Suprapubic skin (tissue), 4 donors: ENCODE measurements at places on chromosomes 1 and 21.
A peak's percentile ranks its signal among the peaks of the same experiment; 100 is the strongest.

DNA sequence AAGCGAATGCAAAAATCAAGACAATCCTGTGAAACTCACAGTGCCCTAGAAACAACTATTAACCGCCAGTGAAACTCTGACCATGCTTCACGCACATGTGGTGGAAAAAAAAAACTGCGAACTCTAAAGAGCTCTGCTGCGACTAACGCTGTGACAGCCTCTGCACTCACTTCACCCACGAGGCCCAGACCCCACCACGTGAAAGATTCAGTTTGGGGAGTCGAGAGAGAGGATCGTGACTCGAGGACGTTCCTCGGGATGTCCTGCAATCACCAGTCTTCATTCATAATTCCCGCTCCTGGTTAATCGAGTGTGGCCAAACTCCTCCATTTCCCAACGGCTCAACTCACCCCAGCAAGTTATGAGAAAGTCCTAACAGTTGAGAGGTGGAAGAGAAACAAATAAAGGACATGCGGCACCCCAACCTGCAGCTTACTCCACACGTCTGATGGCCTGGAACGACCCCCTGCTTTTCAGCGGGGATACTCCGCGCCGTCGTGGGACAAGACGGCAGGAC is 1.1 kb downstream of the SERBP1 start:
- DNase-seq: no peak

- peak; percentile 75 for DNase-seq
Measured at GRCh38 chr1:53625049-53625448, 113.9 kb downstream of the GLIS1 start.

DNA sequence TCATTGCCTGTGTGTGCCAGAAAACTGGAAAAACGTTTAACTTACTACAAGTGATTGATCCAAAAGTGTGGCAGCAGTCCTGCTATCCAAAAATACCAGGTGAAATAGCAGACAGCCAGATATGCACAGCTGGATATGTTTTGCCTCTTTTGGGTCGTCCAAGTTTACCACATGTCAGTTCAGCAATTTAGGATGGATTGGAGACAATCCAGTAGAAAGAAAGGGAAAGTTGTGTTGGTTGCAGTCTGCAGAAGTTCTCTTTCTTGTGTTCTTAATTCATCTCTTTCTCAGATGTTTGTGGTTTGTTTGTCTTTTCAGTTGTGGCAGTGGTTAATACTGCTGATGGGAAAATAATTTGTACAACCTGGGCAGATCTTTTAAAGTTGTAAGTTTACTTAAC is 645.0 kb downstream of the PTPRC start:
- no peak for DNase-seq

GRCh38 chr21:18340387-18340942 is 63.1 kb downstream of the TMPRSS15 start:
- DNase-seq: no peak

DNA sequence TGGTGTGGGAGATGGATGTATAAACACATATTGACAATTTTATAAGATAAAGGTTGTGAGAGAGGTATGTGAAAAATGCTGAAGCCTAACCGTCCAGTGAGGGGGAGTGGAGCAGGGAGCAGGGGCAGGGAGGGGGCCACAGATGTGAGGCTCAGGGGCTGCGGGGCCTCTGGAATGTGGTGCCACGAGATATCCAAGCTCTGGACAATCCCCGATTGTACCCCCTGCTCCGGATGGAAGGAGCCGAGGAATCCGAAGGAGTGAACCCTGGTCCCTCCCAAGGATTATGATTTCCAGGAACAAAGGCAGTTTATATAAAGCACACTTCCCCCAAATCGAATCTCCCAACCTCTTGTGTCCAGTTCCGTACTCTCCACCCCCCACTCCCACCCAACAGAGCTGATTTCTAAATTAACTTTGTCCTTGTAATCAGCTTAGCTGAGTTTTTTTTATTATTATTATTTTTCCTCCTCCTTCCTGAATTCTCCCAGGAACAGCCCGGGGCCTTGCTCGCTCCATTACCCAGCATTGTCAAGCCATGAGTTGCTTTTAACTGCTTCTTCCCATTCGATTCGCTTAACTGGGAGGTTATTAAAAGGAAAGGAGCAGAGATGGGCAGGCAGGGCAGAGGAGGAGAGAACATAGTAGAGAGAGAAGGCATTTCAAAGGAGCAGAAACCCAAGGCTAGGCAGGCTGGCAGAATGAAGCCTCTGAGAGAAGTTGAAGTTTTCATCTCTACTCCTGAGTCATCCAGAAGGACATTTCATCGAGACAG is 9.4 kb downstream of the KIRREL1 start:
- DNase-seq: no peak

DNA sequence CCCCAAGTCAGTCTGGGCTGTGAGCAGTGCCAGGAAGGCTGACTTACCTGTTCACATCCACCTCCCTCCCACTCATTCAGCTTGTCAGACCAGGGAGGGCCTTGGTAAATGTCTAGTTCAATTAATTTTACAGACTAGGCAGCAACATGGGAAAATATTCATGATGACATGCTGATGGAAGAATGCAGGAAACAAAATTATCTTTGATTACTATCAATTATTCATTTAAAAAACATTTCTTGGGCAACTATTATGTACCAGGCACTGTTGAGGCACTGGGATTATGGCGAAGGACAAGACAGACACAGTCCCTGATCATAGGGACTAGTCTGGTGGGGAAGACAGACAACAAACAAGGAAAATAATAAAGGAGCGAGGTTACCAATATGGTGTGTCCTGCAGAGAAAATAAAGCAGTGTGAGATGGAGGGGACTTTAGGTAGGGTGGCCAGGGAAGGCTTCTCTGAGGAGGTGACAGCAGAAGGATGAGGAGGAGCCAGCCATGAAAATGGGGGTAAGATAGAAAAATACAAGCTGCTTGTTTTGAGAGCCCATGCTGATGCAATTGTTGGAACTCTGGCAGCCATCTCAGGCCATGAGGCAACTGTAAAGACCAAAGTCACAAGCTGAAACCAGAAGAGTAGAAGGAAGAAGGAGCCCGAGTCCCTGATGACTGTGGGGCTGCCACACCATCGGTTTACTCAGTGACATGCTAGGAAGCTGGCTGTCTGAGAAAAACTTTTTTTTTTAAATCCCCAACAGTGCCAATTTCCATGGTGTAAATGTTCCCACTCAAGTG is 14.0 kb downstream of the TRIM62 start:
- no peak for DNase-seq

- DNase-seq: no peak
Measured at GRCh38 chr1:209882942-209883340, 55.1 kb upstream of the SYT14 start.

- DNase-seq: no peak
Measured at GRCh38 chr1:184854496-184855140, 100.0 kb upstream of the EDEM3 start.

DNA sequence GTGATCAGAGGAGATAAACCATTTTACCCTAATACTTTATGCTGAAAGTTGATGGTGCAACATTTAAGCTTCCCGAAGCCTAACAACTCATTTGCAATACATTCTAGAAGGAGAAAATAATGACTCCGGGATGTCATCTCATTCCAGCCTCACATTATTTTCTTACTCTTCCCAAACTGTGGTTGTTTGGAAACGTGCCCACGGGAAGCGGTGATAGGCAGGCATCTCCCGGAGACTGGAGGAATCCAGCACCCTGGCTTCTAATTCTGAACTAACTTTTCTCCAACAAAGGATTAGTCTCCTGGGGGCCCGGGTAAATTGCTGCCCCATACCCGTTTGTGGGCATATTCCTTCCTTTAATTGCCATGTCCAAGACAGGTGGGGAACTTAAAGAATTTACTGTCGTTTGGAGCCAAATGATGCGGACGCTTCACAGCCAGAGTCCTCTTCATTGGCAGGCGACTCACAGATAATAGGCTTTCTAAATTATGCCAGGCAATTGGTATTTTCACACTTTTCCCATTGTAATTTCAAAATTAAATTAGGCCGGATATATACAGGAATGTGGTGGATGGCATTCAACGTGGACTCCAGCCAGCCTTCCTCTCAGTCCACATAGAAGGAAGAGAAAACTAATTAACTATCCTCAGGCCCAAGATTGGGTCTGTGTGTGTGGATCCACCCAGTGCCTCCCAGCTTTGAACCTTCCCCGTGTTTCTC is 278.1 kb downstream of the AJAP1 start:
- no peak for DNase-seq

DNA sequence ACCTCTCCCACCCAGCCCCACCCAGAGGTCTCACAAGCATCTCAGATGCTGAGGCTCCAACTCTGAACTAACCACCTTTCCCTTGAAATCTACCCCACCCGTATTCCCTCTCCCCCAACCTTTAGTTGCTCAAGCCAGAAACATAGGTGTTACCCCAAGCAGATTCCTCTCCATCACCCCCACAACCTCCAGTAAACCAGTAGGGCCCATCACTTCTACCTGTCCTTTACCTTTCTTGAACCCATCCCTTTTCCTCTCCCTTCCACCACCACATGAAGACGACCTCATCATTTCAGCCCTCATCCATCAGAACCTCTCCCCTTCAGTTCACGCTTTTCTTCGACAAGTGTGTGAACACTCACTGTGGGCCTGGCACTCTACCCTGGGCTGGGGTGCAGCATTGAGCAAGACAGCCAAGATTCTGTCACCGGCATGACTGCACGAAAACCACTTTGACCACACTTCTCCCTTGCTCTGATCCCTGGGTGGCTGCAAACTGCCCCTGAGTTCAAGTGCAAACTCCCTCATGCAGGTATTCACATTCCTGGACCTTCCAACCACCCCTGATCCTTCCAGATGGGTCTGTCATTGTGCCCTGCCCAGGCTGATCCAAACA is 65.5 kb upstream of the LAPTM5 start:
- no peak for DNase-seq

- no peak for DNase-seq
Measured at GRCh38 chr1:180262628-180263488, 32.8 kb downstream of the LHX4 start.

GRCh38 chr1:31576743-31577455 is 584 bp downstream of the TINAGL1 start:
- DNase-seq: no peak

DNA sequence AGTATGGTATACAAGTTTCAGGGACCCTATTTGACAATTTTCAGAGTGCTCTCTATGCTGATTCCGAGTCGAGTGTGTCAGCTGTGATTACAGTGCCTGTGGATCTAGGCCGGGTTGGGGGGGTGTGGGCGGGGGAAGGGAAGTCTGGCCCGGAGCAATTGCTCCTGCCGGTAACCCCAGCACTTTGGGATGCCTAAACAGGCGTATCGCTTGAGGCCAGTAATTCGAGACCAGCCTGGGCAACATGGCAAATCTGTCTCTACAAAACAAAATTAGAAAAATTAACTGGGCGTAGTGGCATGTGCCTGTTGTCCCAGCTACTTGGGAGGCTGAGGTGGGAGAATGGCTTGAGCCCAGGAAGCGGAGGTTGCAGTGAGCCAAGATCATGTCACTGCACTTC is 1.6 kb upstream of the IL10RB start:
- no peak for DNase-seq

DNA sequence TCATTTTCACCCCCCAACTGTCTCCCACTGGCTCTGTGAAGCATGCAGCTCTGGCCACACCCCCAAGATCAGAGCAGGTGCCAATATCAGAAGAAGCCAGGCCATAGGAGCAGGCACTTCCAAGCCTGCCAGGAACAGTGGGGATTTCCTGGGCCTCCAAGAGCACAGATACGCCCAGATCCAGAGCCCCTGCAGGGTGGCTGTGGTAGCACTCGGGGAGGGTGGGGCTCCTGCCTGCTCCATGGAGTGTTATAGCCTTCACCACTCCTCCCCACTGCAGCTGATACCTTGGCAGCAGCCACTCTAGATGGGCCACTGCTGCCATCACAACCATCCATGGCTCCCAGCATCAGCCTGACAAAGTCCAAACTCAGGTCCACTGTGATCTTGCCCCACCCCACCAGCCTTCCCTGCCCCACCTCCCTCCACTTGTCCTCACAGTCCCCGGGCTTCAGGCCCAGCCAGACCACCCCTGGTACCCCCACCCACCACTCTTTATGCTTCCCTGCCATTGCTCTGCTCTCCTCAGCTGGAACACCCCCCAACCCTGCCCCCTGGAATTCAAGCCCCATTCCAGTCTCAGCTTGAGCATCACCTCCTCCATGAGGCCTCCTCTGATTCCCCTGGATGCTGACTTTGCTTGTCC is 448.3 kb downstream of the MATN1 start:
- no peak for DNase-seq

- DNase-seq: no peak
Measured at GRCh38 chr1:190474650-190475211, 2.9 kb downstream of the BRINP3 start.

DNA sequence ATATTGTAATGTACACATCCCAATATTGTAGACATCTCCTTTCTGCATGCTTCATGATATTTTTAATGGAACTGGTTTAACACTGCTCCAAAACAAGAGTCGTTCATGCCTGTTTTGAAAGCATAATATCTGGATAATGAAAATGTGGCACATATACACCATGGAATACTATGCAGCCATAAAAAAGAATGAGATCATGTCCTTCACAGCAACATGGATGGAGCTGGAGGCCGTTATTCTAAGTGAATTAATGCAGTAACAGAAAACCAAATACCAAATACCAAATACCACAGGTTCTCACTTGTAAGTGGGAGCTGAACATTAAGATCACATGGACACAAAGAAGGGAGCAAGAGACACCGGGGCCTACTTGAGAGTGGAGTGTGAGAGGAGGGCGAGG is 92.2 kb upstream of the C1orf105 start:
- DNase-seq: no peak

DNA sequence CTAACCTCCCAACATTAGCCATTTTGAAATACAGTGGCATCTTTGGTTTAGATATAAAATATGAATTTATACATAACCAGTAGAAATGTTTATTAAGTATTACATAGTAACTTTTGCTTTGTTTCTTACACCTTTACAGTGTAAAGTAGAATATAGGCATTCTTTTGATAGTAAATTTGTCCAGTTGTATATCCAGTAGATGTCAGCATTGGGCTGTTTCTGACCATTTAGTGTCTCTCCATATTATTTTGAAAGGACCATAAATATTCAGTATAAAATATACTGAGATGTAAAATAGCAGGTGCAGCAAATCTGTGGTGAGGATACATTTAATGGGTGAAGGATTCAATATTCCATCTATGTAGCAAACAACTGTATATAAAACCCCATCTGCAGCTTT is 115.8 kb upstream of the ZRANB2 start:
- no peak for DNase-seq

- no peak for DNase-seq
Measured at GRCh38 chr1:156684227-156684782, 7.1 kb upstream of the NES start.
